Naive thymus-derived CD4-positive, alpha-beta T cell (primary cell): ENCODE measurements at places on chromosomes 3 and 15. TPM values are rescaled to one million over a fixed set of nuclear protein-coding genes. Genes with fewer than 3 reads are reported as not detected.

DNA sequence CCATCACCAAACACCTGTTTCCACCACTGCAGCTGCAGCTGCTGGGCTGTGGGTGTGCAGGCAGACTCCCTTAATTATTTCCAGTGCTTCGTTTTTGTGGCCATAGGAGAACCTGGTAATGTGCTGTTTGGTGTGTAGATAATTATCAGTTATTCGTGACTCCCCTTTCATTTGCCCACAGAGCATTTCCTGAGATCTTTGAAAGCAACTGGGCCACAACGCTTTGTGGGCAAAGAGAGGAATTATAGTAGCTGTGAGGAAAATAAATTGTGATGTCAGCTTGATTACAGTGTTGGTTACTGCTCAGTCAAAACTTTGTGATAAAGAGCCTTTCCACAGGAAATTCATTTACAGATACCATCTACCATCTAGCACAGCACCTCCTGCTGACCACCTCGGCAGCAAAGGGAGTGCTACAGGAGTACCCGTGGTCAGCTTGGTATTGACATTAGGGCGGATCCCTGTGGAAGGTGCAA lies 193.3 kb upstream of the SLCO3A1 start:
- peaks cover 4% of the 10 kb centered on the region for H3K4me1 ChIP-seq
- no peaks in the 10 kb centered on the region for H3K27me3 ChIP-seq
- no peak overlapping the region for H3K27ac ChIP-seq
- H3K36me3 ChIP-seq: no peaks in the 10 kb centered on the region
- DNase-seq: no peak

GRCh38 chr3:71463617-71464016 lies 119.9 kb downstream of the FOXP1 start:
- no peaks in the 10 kb centered on the region for H3K27me3 ChIP-seq
- no peak for DNase-seq
- no peak overlapping the region for H3K27ac ChIP-seq
- H3K4me3 ChIP-seq: no peak overlapping the region
- H3K36me3 ChIP-seq: no peaks in the 10 kb centered on the region

DNA sequence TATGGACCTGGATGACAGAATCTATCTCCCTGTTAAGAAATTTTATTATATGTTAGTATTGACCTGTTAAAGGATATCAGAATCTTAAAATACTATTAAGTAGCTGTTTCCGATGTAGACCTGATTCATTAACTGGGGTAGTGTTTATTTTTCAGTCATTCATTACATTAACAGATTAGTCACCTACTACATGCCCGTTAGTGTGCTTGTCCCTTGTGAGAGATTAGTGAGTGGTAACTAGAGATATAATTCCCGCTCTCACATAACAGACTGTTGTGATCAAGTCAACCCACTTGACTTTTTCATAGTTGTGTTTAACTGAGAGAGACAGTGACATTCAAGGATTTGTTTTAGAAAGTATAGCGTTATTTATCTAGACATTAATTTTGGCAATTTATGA lies 166.8 kb downstream of the TCF12 start:
- H3K4me3 ChIP-seq: no peak overlapping the region
- H3K27ac ChIP-seq: no peak overlapping the region
- no peaks in the 10 kb centered on the region for H3K4me1 ChIP-seq

GRCh38 chr3:128399221-128399915 lies 67.3 kb downstream of the DNAJB8 start:
- no peak for DNase-seq
- H3K27ac ChIP-seq: no peak overlapping the region
- H3K27me3 ChIP-seq: no peaks in the 10 kb centered on the region
- H3K36me3 ChIP-seq: no peaks in the 10 kb centered on the region
- H3K4me1 ChIP-seq: no peaks in the 10 kb centered on the region

- no peak overlapping the region for H3K4me3 ChIP-seq
Measured at GRCh38 chr3:46705751-46706552, 4.8 kb downstream of the TMIE start.

DNA sequence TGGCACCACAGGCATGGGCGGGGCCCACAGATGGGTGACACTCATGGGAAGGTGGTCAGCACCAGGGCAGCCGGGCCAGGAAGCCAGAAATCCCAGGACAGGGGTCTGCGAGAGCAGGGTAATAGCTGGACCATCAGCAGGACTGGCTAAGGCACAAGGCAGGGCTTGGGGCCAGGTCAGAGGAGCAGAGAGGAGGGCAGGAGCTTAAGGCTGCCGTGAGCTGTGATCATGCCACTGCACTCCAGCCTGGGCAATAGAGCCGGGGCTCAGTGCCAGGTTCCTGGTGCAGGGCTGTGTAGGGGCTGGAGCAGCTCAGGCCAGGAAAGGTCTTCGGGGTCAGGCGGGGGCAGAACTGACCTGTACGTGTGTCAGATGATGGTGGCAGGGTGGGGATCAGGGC lies 64.2 kb upstream of the LINGO1 start:
- H3K36me3 ChIP-seq: no peaks in the 10 kb centered on the region
- no peak overlapping the region for H3K4me3 ChIP-seq
- no peaks in the 10 kb centered on the region for H3K27me3 ChIP-seq
- no peaks in the 10 kb centered on the region for H3K4me1 ChIP-seq

- DNase-seq: no peak
- H3K27ac ChIP-seq: no peak overlapping the region
- H3K4me3 ChIP-seq: no peak overlapping the region
- H3K4me1 ChIP-seq: no peaks in the 10 kb centered on the region
- H3K27me3 ChIP-seq: no peaks in the 10 kb centered on the region
Measured at GRCh38 chr3:70556056-70556455, 243.6 kb upstream of the MDFIC2 start.

- H3K4me3 ChIP-seq: no peak overlapping the region
- peaks cover 11% of the 10 kb centered on the region for H3K4me1 ChIP-seq
- H3K36me3 ChIP-seq: no peaks in the 10 kb centered on the region
Measured at GRCh38 chr3:31450345-31450744, 82.4 kb upstream of the STT3B start.

- DNase-seq: no peak
- H3K36me3 ChIP-seq: peaks cover 3% of the 10 kb centered on the region
- H3K4me3 ChIP-seq: no peak overlapping the region
- no peak overlapping the region for H3K27ac ChIP-seq
- H3K27me3 ChIP-seq: no peaks in the 10 kb centered on the region
Measured at GRCh38 chr3:197811343-197811742, 20.3 kb downstream of the LRCH3 start.

GRCh38 chr3:183428447-183429211 lies at the start of gene MCF2L2:
Gene MCF2L2, minus strand, starts transcription at chr3:183428619. Its CDS starts 642 bp downstream, at chr3:183427977.
- peak; percentile 56 for DNase-seq
- peaks cover 8% of the 10 kb centered on the region for H3K4me1 ChIP-seq
- no peaks in the 10 kb centered on the region for H3K36me3 ChIP-seq
- no peak within 1 kb of the TSS for H3K27ac ChIP-seq

DNA sequence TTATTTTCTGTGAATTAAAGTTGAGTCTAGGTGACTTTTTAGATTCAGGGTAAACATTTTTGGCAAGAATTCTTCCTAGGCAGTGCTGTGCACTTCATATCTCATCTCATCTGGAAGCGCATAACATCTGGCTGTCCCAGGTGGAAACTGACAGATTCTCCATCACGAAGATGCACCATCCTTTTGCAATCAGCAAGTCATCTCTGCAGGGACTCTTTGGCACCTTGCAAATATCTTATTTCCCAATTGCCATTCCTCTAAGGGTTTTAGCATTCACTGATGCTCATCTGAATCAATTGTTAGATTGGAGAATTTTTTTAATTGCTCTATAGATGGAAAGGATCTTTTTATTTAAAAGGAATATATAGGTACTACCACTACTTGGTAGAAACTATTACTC lies 282.7 kb upstream of the ATP10A start:
- no peaks in the 10 kb centered on the region for H3K36me3 ChIP-seq
- no peaks in the 10 kb centered on the region for H3K27me3 ChIP-seq
- H3K4me3 ChIP-seq: no peak overlapping the region
- no peak overlapping the region for H3K27ac ChIP-seq
- no peak for DNase-seq

DNA sequence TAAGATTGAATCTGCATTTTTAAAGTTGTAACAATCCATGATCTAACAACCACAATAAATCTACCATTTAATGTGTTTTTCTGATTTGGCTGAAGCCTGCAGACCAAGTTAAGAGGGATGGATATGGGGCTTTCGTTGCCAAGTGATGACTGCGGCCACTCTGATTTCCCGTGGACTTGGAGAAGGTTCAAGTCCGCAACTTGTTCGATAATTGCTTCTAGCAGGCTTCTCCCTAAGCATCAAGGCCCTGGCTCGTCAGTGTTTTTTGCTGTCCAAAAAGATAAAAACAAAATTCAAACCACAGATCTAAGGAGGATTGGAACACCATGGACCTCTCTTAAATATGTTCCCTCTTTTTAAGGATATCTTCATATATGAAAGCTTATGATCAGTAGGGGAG lies 256.6 kb downstream of the CNTN3 start:
- no peak overlapping the region for H3K4me3 ChIP-seq
- H3K36me3 ChIP-seq: no peaks in the 10 kb centered on the region
- no peaks in the 10 kb centered on the region for H3K4me1 ChIP-seq
- DNase-seq: no peak
- no peak overlapping the region for H3K27ac ChIP-seq

DNA sequence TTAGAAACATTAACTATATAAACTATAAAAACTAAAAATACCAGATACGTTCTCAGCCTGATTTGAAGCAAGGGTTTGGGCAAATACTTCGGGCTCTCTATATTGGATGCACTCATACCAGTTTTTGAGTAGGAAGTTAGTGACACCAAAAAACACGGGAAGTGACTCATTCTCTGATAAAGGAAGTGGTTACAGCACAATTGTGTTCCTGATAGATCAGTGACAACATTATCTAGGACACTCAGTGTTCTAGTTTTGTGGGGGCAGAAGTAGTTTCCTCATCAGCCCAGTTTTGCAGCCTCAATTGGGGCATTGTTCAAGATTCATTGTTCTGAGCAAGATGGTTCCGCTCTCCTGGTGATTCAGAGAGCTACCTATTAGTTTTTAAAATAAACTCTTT lies 469.6 kb upstream of the DPPA4 start:
- no peaks in the 10 kb centered on the region for H3K36me3 ChIP-seq
- no peaks in the 10 kb centered on the region for H3K27me3 ChIP-seq
- DNase-seq: peak; percentile 49
- peaks cover 29% of the 10 kb centered on the region for H3K4me1 ChIP-seq
- H3K27ac ChIP-seq: peak overlapping the region; percentile 52

DNA sequence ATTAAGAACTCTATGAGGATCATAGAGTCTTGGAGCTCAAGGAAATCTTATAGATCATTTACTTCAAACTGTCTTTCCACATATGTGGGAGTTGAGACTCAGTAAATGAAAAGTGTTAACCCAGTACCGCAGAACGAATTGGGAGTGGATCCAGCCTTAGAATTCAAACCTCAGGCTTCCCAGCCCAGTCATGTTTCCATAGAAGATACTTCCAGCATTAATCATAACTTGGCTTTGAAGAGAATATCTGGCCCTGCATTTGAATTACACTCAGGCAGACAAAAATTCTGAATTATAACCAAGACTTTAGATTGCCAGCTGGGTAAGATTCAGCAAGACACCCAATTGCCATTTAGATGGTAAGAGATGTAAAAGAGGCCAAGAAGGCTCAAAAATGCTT lies 972.0 kb downstream of the TUSC7 start:
- no peaks in the 10 kb centered on the region for H3K36me3 ChIP-seq
- H3K4me3 ChIP-seq: no peak overlapping the region
- no peak overlapping the region for H3K27ac ChIP-seq
- no peaks in the 10 kb centered on the region for H3K27me3 ChIP-seq
- H3K4me1 ChIP-seq: no peaks in the 10 kb centered on the region

DNA sequence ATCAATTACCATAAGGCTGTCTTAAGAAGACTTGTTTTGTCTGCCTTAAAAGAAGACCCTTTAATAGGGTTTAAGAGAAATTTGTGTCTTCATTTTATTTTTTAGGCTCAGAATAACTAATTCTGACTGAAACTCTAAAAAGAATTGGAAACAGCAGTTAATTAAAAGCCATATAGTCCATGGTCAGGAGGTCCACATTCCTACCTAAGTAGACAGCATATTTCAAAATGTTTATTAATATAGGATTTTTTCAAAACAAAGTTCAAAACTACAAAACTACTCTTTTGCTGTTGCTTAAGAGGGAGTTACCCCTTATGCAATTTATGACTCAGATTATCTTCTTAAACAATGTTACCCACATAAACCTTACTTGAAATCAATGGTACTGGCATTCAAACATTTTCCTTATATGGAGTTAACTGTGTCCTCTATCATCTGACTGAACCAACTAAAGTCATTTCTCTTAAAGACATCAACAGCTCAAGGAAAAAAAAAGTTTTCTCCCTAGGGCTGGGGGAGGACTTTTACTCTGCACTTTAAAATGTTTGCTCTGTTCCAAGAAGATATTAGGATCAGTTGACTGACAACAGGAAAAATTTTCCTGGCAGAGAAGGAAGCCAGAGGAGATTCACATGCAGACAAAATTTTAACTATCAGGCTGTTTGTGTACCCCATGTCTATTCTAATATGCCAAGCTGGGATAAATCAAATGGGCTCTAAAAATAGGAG lies 56.8 kb upstream of the NANOGP8 start:
- DNase-seq: no peak
- no peaks in the 10 kb centered on the region for H3K27me3 ChIP-seq
- H3K4me1 ChIP-seq: no peaks in the 10 kb centered on the region
- H3K36me3 ChIP-seq: no peaks in the 10 kb centered on the region
- no peak overlapping the region for H3K27ac ChIP-seq

DNA sequence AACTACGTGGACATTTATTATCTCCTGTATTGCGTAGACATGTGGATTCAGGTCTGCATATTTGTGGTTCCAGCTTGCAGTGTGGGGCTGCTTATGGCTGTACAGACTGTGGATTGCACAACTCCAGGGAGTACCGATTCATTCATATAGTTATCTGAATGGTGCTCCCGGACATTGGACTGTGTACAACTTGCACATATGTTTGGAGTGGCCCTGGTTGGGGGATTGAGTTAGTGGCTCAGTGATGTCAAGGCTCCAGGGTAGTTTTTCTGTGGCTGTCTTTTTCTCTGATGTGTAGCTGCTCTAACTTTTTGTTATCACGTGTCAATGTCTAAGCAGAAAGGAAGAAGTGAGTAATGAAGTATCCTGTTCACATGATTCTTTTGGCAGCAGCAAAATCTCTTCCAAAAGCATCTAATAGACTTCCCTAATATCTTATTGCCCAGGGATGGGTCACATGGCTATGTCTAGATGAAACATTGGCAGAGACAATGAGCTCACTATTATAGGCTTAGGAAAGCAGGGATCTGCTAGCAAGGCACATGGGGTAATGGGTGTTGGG lies 15.8 kb downstream of the ST3GAL6 start:
- H3K36me3 ChIP-seq: no peaks in the 10 kb centered on the region
- H3K4me1 ChIP-seq: no peaks in the 10 kb centered on the region
- DNase-seq: no peak
- no peaks in the 10 kb centered on the region for H3K27me3 ChIP-seq
- no peak overlapping the region for H3K4me3 ChIP-seq

GRCh38 chr3:87298111-87298718 lies 21.8 kb upstream of the POU1F1 start:
- H3K36me3 ChIP-seq: no peaks in the 10 kb centered on the region
- H3K27me3 ChIP-seq: no peaks in the 10 kb centered on the region
- H3K4me1 ChIP-seq: no peaks in the 10 kb centered on the region

- H3K4me3 ChIP-seq: no peak overlapping the region
- H3K4me1 ChIP-seq: no peaks in the 10 kb centered on the region
- no peaks in the 10 kb centered on the region for H3K36me3 ChIP-seq
- DNase-seq: no peak
- no peak overlapping the region for H3K27ac ChIP-seq
- no peaks in the 10 kb centered on the region for H3K27me3 ChIP-seq
Measured at GRCh38 chr15:55576943-55577342, 11.2 kb downstream of the PYGO1 start.

Gene LRIG1
- total RNA-seq: 39.7 TPM

Gene HCLS1
- total RNA-seq: 312 TPM

Gene RBP2
- not detected for total RNA-seq

Gene CYP1A2
- total RNA-seq: not detected

Gene GABRB3
- total RNA-seq: not detected

Gene HCN4
- not detected for total RNA-seq

Gene C3orf62
- total RNA-seq: 14.5 TPM

Gene MCF2L2
- total RNA-seq: 0.27 TPM

Gene CCK
- not detected for total RNA-seq
